Activated naive CD8-positive, alpha-beta T cell treated with anti-CD3 and anti-CD28 coated beads for 36 hours (primary cell): ENCODE measurements at places on chromosomes 7 and 10.

DNA sequence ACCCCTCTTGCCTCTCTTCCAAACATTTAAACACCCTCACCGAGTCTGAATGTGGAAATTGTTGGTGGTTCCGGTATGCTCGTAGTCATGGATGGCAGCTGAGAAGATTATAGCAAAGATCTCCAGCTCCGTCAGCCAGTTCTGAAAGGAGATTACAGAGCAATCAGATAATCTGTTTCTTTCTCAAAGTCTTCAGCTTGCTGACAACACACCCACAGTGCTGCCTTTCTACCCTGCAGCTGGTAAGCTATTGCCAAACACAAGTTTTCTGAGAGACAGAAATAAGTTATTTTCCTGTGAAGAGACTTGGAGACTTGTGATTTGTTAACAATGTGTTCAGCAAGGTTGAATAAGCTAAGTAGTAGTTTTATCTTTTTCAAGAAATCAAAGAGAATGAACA is 163.6 kb downstream of the PPP1R17 start:
- DNase-seq = no peak

DNA sequence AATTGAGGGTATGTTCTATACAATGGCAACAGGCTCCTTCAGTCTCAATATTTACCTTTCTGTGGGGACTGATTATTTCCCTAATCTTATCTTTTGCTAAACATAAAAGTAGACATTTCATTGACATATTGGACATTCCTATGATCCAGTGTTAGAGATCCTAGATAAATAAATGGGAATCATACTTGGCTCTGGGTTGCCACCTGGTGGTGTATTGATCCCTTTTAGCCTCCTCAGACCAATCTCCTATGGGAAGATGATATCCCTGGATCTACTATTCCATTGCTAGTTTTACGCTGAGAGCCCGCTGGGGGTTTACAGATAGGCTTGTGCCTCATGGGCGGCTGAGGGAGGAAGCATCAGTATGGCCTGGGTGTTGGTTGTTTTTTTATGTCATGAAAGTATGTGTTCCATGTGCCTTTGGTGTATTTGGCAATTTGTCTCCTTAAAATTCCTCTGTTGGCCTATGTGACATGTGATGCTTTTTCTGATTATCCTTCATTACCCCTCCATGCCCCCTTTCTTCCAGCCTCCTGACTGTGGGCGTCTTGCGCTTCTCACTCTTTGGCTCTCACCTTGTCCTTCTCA is 18.8 kb downstream of the CELF2 start:
- no peak for DNase-seq

DNA sequence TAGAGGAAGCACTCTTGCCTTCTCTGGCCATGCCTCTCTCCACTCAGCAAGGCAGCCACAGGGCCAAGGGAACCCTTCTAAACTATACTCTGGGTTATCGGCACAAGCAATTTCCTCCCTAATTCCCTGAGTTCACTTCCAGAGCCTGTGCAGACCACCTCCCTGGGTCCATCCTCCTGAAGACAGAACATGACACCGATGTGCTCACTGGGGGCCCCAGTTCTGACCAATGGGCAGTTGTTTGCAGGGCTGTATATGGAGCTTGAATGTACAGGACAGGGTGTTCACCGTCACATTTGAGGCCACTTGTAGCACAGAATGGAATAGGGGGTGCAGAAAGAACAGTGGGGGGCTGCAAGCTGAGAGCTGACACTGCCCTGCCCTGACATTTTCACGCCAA is 77.7 kb downstream of the TFEC start:
- DNase-seq = no peak

DNA sequence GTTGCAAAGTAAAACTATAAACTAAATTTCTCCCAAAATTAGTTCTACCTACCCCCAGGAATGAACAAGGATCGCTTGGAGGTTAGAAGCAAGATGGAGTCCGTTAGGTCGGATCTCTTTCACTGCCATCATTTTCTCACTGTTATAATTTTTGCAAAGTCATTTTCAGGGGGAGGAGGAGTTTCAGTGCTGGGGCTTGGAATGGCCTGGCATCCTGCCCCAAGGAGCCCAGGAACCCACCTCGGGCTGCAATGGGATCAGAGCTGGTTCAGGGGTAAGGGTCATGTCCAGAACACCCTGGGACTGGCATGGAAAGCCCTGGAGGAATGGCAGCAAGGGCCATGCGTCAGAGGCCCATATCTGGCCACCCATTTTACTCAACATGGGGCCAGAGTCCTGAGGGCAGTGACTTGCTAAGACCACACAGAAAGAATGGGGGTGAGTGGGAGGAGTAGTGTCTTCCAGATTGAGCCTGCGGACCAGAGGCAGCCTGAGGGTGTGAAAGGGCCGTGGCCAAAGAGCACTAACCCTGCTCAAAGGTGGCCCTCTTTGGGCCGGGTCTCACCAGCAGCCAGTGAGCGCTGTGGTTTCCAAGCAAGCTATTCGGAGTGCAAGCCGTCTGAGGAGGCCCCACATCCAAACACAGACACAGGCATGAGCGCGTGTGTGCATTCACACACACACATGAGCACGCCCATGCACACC is 31.8 kb downstream of the GPRIN2 start:
- no peak for DNase-seq
